K562 (cell line): ENCODE measurements at places on chromosomes 6 and 20. TPM values are rescaled to one million over a fixed set of nuclear protein-coding genes. Genes with fewer than 3 reads are reported as not detected.

- no peak overlapping the region for H3K27ac ChIP-seq
- no peaks in the 10 kb centered on the region for H3K27me3 ChIP-seq
- no peak overlapping the region for H3K4me3 ChIP-seq
- DNase-seq, result peak; percentile 23
- H3K36me3 ChIP-seq, result peaks cover 32% of the 10 kb centered on the region
- no peaks in the 10 kb centered on the region; the same call in 2 of the 3 replicates for H3K4me1 ChIP-seq
Observed at GRCh38 chr6:12113190-12113577, 101.1 kb downstream of the HIVEP1 start.

GRCh38 chr6:109799664-109800063 lies 108.6 kb downstream of the FIG4 start:
- H3K27me3 ChIP-seq, result no peaks in the 10 kb centered on the region
- H3K4me3 ChIP-seq, result no peak overlapping the region
- H3K36me3 ChIP-seq, result no peaks in the 10 kb centered on the region
- no peaks in the 10 kb centered on the region for H3K4me1 ChIP-seq
- no peak for DNase-seq
- no peak overlapping the region for H3K27ac ChIP-seq

GRCh38 chr6:14317387-14317970 lies 199.9 kb downstream of the CD83 start:
- H3K27ac ChIP-seq, result no peak overlapping the region
- H3K4me3 ChIP-seq, result no peak overlapping the region
- no peaks in the 10 kb centered on the region for H3K4me1 ChIP-seq
- H3K36me3 ChIP-seq, result no peaks in the 10 kb centered on the region
- H3K27me3 ChIP-seq, result peaks cover 26% of the 10 kb centered on the region
- DNase-seq, result no peak

HSPA12B gene
- 0.07 TPM in 1 of 2 replicates, not detected in the other for total RNA-seq

GHRH gene
- not detected in 2 replicates for total RNA-seq

GRCh38 chr6:42471714-42472113 lies 20.0 kb upstream of the TRERF1 start:
- no peaks in the 10 kb centered on the region for H3K36me3 ChIP-seq
- peaks cover 4% of the 10 kb centered on the region; the same call in 1 of the 2 replicates for H3K4me1 ChIP-seq
- no peak for DNase-seq
- H3K4me3 ChIP-seq, result no peak overlapping the region
- H3K27me3 ChIP-seq, result peaks cover 9% of the 10 kb centered on the region
- H3K27ac ChIP-seq, result no peak overlapping the region

DNA sequence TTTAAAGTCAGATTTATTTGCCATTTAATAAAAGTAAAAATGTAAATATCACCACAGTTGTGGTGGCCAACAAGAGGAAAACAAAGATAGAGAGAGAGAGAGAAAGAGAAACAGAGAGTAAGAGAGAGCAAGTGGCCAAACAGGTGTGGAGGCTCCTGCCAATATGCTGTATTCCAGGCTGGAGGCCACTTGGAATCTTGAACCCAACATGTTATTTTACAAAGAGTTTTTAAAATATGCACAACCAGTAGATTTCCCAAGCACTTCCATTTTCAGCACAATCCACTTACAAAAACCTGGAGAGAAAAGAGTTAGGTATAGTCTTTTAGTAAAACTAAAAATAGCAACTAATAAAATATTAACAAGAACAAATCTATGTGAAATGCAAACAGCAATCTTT lies 1323.1 kb upstream of the CITED2 start:
- no peaks in the 10 kb centered on the region for H3K27me3 ChIP-seq
- H3K4me3 ChIP-seq, result no peak overlapping the region
- H3K4me1 ChIP-seq, result no peaks in the 10 kb centered on the region
- no peaks in the 10 kb centered on the region for H3K36me3 ChIP-seq
- no peak for DNase-seq

SOBP gene
- total RNA-seq, result 0.16 TPM in 1 of 2 replicates, not detected in the other

DNA sequence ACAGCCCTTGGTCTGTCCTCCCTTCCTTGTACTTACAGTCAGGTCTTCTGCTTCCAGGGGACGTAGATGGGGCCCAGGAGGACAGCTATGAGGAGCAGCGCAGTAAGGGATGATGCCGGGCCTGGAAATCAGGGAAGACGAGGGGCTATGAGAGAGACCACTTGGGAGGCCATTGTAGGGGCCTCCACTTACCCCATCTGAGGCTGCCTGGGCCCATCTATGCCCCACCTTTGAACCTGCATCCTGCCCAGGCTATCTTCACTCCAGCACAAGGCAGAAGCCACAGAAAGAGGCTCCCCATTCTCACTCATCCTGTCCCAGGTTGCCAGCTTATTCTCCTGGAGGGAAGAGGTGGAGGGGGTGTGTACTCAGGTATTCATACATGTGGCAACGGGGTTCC lies 10.4 kb upstream of the SIRPB1 start:
- no peaks in the 10 kb centered on the region for H3K4me1 ChIP-seq
- H3K36me3 ChIP-seq, result no peaks in the 10 kb centered on the region
- no peak overlapping the region for H3K4me3 ChIP-seq
- no peak overlapping the region for H3K27ac ChIP-seq
- no peak for DNase-seq

DNA sequence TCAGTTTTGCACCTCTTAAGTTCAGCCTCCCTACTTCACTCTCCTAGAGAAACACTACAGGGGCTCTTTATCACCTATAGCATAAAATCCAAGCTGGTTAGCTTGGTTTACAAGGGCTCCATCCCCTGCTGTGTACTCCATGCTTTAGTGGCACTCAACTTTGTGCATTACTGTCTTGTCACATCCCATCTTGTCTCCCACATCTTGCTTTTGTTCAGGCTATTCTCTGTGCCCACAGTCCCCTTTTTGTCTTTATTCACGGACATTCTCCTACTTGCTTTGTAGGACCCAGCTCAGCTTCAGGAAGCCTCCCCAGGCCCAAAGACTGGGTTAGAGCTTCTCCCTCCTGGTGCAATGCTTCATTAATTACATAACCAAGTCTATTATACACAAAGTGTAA lies 107.9 kb upstream of the SPACA1 start:
- no peak overlapping the region for H3K4me3 ChIP-seq
- no peaks in the 10 kb centered on the region for H3K4me1 ChIP-seq

GRCh38 chr6:32945108-32945760 lies 4.4 kb upstream of the HLA-DMB start:
- no peak for DNase-seq
- peaks cover 31% of the 10 kb centered on the region for H3K27me3 ChIP-seq
- H3K4me1 ChIP-seq, result no peaks in the 10 kb centered on the region
- H3K4me3 ChIP-seq, result no peak overlapping the region
- H3K27ac ChIP-seq, result no peak overlapping the region
- H3K36me3 ChIP-seq, result no peaks in the 10 kb centered on the region
